ENCODE measurements at places on chromosomes 6 and 20.

DNA sequence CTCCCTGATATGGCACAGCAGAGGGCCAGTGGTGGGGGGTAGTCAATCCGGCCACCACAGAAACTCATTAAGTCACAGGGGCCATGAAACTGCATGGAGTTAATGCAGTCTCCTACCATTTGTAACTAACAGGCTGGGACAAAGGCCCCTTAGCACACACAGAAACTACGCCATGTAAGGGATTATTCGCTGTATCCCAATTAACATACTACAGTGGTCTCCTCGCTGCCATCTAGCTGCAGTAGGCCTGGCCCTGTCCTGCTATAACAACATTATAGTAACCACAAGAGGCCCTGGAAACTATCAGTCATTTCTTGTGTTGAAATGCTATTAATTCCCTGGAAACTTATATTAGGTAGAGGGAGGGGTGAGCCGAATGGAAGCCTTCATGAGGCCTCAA is 72.3 kb upstream of the CCN2 start:
- DNase-seq = no peak

- no peak for DNase-seq
These were observed 82.9 kb downstream of the ZNF217 start for GRCh38 chr20:53510704-53511103.

GRCh38 chr6:50924758-50925157 is 106.1 kb downstream of the TFAP2B start:
- no peak for DNase-seq

DNA sequence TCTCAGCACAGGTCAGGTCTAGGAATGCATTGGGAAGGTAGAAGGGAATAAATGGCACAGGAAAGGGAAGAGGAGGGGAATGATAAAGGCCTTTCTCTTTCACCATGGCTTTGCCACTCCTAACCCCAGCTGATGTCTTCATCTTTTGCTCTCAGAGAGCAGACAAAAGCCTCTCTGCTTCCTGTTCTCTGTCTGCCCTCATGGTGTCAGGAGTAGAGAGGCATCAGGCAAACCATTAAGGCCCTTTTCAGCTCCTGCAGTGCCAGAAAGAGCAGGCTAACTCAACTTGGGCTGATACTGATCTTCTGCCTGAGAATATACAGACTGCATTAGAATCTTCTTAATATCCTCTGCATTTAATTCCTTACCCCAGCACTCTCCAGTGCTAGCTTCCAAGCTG is 48.0 kb upstream of the STXBP5 start:
- no peak for DNase-seq

DNA sequence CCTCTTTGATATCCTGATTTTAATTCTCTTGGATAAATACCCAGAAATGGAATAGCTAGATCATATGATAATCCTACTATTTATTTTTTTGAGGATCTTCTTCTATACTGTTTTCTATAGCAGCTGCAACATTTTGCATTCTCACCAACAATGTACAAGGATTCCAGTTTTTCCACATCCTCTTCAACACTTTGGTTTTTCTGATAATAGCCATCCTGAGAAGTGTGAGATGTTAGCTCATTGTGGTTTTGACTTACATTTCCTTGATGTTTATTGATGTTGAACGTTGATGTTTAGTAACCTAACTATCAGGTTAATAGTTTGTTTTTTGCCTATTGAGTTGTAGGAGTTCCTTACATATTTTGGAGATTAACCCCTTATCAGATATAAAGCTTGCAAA is 217.3 kb downstream of the LRFN2 start:
- DNase-seq = no peak
